ENCODE measurements at places on chromosomes 6 and 20.

DNA sequence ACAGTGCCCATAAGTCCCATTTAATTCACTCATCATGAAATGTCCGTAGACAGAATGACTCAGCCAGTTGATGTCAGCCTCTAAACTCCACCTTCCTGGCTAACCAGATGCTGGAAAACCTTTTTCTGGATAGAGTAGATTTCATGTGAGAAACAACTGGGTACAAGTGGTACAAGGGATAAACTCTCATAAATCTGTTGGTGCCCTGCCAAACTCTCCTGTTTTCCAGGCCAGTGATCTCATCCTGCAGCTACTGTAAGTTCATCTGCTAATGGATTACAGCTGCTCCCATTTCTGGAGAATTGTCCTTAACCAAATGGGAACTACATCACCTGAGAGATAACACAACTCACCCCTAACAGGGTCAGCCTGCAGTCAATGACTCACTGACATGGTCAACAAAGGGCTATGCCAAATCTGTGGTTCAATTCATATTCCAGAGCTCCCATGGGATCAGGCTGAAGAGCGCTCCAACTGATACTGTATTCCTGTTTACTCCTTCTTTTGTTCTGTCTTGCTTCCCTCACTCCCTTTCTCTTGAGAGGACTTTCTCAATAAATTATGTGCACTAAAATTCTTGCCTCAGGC lies 210.1 kb upstream of the HDDC2 start:
- no peak for DNase-seq

DNA sequence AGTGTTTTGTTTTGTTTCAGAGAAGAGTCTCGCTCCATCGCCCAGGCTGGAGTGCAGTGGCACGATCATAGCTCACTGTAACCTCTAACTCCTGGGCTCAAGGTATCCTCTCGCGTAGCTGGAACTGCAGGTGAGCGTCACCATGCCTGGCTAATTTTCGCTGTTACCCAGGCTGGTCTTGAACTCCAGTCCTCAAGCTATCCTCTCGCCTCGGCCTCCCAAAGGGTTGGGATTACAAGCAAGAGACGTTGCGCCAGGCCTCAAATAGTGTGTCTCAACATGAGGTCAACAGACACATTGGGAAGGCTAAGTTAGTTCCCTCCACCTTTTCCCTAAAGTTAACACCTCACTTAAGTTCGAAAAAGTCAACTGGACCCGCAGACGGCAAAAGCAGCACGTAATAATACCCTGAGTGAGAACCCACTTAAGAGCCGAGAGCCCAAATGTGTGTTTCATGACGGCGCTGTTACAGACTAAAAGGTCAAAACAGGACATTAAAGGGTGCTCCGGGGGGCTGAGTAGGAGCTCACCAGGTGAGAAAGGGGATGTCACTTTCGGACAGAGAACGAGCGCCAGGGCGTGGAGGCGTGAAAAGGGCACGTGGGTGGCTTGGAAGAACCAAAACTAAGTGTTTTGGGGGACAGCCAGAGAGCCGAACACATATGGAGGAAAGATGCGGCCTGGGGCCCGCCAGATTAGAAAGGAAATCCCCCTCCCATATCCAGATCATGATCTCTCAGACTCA lies 499 bp downstream of the TTI1 start:
- DNase-seq, result no peak

DNA sequence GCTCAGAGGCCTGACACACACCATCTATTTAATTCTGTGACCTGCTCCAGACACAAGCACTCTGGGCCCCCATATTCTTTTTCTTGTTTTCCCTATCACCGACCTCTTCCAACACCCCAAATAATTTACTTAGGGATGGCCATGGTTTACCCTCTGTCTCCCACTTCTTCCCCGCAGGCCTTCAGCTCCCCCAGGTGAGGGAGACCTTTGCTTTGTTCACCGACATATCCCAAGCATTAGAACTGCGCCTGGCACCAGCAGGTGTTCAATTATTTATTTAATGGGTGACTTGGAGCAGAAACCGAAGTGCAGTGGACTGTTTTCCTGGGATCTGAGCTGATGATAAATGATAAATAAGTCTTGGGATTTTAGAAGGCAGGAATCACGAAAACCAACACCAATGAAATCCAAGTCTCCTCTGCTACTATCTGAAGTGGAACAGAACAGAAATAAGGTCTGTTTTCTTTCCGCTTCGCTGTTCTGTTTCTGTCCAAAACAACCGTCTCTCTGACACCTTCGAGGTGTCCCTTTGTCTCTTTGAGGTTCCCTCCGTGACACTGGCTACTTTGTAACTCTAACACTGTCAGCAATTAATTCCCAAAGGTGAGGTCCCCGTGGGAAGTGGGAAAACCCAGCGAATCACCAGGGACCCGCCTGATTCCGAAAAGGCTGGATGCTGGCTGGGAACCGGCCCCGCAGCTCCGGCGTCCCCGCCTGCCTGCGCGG lies 1.1 kb upstream of the RIN2 start:
- no peak for DNase-seq

DNA sequence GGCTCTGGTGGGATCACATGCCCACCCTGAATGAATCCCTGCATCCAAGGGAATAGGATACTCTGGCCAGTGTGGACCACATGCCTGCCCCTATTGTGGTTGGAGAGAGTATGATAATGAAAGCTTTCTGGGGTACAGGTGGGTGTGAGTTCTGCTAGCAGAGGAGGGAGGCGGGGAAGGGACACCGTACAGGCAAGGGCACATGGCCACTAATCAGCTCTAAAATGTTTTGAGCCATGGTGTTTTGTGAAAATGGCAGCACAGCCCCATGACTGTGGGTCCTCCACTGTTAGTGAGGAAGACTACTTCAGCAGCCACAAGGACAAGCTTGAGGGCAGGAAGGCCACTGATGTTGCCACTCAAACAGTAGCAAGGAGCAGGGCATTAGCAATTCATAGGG lies 11.9 kb upstream of the DHX35 start:
- no peak for DNase-seq

Data from dorsolateral prefrontal cortex (tissue), 122 donors.